ENCODE measurements at places on chromosomes 2 and 18. TPM values are rescaled to one million over a fixed set of nuclear protein-coding genes. Genes with fewer than 3 reads are reported as not detected.

SH3RF3 gene
- total RNA-seq: 0.31 TPM

M1AP gene
- total RNA-seq: not detected

GPR45 gene
- not detected for total RNA-seq

CPLX4 gene
- not detected for total RNA-seq

ZNF804A gene
- total RNA-seq: not detected

LDLRAD4 gene
- 30.4 TPM for total RNA-seq

RNU2-63P gene
- 35.8 TPM for total RNA-seq

VWA3B gene
- total RNA-seq: not detected

CD226 gene
- 158 TPM for total RNA-seq

SUCLG1 gene
- 72.7 TPM for total RNA-seq
